DND-41 (cell line): ENCODE measurements at places on chromosomes 3 and 15.

GRCh38 chr3:64417816-64418215 is 192.6 kb upstream of the PRICKLE2 start:
- DNase-seq: no peak
- no peak overlapping the region for H3K27ac ChIP-seq
- no peaks in the 10 kb centered on the region for H3K36me3 ChIP-seq
- no peaks in the 10 kb centered on the region for H3K27me3 ChIP-seq

DNA sequence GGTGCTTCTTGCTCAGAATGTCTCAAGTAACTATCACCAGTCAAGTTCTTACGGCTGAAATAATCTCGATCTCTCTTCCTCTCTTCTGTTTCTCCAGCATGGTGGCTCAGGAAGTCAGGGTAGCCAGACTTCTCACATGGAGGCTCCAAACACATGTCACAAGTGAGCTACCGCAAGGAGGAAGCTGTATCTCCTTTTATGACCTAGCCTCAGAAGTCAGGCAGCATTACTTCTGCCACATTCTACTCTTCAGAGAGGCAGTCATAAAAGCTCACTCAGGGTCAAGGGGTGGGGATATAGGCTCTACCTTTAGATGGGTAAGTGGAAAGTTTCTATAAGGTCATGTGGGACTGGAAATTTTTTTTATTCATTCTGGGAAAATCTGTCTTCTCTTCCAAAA is 86.6 kb upstream of the NEO1 start:
- DNase-seq: no peak
- H3K27me3 ChIP-seq: peaks cover 10% of the 10 kb centered on the region
- no peaks in the 10 kb centered on the region for H3K36me3 ChIP-seq
- no peak overlapping the region for H3K4me3 ChIP-seq

GRCh38 chr3:87370007-87370406 is 93.6 kb upstream of the POU1F1 start:
- peaks cover 8% of the 10 kb centered on the region for H3K4me1 ChIP-seq
- DNase-seq: no peak
- H3K27ac ChIP-seq: no peak overlapping the region

DNA sequence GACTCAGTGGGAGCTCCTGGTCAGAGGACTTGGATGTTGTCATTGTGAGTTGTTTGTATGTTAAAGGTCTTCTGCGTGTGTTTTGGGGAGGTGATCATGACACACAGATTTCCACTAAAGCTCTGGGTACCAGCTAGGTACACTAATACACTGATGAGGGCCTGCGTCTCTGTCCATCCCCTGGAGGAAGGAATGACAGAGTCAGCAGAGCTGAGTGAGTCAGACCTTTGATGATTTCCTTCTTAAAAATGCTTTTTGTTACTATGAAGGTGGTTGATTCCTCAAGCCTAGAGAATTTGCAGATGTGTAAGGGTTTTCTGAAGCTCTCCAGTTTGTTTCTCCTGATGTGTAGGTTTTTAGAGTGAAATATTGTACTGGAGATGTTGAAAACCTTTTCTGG is 424.1 kb upstream of the TPM1 start:
- no peak overlapping the region for H3K27ac ChIP-seq
- DNase-seq: no peak
- no peak overlapping the region for H3K4me3 ChIP-seq
- peaks cover 3% of the 10 kb centered on the region for H3K27me3 ChIP-seq

DNA sequence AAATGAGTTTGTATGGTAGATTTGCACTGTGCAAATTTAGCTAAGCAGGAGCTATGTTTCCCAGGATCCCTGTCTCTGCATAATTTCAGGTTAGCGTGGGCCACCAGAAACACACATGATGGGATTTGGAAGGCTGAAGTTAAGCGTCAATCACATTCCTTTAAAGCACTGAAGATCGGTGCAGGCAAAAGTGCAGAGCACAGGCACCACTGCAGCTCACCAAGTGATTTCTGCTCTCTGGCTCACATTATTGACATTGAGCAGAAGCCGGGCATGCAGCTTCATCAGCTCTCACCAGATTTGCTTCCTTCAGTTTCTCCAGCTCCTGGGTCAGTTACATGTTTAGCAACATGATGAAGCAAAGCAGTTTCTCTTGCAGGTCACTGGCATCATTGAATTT is 256.4 kb upstream of the TGFBR2 start:
- peaks cover 86% of the 10 kb centered on the region for H3K4me1 ChIP-seq
- H3K36me3 ChIP-seq: no peaks in the 10 kb centered on the region
- no peak overlapping the region for H3K4me3 ChIP-seq

DNA sequence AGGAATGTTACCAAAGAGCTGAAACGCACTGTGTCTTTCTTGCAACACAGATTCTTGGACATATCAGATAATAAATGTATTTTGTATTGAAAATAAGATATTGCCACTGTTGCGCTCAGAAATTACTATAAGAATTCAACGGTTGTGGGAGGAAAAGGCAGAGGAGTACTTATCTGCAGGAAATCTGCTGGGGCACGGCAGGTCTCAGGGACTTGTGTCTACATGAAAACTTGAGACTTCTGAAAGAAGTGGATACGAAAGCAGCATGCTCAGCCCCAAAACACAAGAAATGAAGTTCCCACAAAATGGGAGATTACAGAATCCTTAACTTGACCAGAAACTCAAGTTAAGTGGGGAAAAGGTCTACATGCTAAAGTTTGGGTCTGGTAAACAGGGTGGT is 86.5 kb downstream of the IGSF11 start:
- no peaks in the 10 kb centered on the region for H3K4me1 ChIP-seq
- DNase-seq: no peak
- H3K27me3 ChIP-seq: no peaks in the 10 kb centered on the region
- H3K4me3 ChIP-seq: no peak overlapping the region
